Activated CD4-positive, alpha-beta T cell treated with anti-CD3 and anti-CD28 coated beads, Interleukin-2, Interleukin-6, amounts not matched to agents 100 ng/mL and 50 ng/mL, durations not matched to agents 16 hours and 8 hours (primary cell): ENCODE measurements at places on chromosomes 7 and 10.

- no peak for DNase-seq
Observed at GRCh38 chr10:44863344-44864047, 47.6 kb upstream of the TMEM72 start.

DNA sequence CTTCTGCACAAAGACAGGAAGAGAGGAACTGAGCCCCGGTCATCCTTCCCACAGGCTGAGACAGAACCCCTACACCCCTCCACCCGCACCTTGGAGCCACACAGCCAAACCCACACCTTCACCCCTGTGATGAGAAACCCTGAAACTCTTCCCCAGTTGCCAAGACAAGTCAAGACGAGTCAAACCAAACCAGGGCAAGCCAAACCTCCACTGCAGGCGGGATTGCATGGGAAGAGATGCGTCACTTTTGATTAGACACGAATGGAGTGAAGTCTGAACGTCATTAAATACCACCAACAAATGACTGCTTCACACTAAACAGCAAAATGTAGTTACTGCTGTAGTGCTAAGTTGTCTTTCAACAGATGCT is 73.8 kb downstream of the PRPF18 start:
- no peak for DNase-seq

DNA sequence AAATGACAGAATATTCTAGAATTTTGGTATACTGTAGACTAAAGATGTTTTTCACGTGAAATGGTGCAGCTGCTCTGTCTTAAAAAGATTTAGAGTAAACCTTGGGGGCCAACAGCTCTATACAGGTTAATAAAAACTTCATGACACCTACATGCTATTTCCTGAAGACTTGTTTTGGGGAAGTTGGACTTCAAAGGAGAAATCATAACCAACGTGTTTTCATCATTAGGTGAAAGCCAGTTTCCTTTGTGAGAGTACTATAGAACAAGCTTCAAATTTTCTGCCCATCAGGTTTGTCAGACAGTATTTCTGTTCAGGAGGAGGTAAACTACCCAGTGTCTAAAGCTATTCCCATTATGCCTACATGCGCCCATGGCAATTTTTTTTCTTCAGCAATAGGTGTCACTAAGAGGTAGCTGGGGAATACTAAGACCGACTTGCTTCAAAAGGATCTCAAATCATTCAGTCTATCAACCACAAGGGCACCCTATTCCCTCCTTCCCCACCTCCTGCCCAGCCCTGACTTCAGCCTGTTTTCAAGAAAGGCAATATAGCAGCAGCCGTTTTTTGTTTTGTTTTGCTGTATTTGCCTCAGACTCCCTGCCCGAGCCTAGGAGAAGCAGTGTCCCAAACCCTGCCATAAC is 237.3 kb upstream of the SP8 start:
- DNase-seq = no peak

GRCh38 chr7:156594283-156595080 is 46.1 kb upstream of the RNF32 start:
- no peak for DNase-seq

- DNase-seq = peak; percentile 17
Observed at GRCh38 chr7:40551685-40552576, 417.1 kb downstream of the SUGCT start.

- no peak for DNase-seq
Observed at GRCh38 chr7:114956702-114957101, 34.8 kb downstream of the MDFIC start.
